KG1 (cell line): ENCODE measurements at places on chromosomes 12 and 14.

DNA sequence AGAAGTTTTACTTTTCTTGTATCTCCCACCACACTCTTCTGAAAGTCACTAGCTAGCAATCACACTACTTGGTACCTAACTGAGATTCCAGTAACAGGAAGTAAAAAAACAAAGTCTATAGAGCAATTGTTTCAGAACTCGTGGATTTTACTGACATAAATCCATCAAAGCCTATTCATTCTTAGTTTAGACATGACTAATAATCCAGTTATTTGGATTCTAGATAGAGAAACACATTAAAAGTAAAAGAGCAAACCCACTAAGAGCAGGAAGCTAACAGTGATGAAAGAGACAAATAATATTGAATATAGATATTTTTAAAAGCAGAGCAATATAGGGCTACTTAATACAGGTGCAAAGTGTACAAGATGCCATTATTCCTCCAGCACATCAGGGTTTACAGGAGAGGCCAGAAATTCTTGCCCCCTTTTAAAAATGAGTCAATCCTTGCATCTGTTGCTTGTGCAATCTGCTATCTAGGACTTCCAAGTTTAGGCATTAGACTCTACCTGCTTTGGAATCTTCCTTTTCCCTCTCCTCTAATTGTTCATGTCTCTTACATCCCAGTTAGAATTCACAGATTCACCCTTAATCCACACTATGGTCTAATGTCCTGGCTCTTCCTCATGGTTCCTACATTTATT lies 6.0 kb downstream of the HEATR5A start:
- no peak for DNase-seq

DNA sequence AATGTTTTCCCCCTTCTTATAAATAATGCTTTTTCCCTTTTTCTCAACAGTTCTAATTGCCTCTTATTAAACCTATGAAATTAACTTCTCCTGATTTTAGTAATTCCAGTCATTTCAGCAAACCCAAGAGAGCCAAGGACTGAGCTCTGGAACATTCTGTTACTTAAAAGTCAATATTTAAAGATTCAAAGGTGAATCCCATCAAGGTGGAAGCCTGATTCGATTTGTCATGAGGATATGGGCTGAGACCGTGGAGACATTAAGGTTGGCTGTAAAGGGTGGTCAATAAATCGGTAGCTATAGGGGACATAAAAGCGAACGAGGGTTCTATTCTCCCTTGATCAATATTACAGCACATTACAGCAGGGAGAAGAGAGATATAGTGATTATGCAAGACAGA lies 66.6 kb upstream of the NELL2 start:
- DNase-seq = no peak

- DNase-seq = no peak
Observed at GRCh38 chr12:84148335-84148734, 764.3 kb downstream of the SLC6A15 start.

GRCh38 chr12:53596920-53597363 lies 29.2 kb downstream of the ATF7 start:
- no peak for DNase-seq

DNA sequence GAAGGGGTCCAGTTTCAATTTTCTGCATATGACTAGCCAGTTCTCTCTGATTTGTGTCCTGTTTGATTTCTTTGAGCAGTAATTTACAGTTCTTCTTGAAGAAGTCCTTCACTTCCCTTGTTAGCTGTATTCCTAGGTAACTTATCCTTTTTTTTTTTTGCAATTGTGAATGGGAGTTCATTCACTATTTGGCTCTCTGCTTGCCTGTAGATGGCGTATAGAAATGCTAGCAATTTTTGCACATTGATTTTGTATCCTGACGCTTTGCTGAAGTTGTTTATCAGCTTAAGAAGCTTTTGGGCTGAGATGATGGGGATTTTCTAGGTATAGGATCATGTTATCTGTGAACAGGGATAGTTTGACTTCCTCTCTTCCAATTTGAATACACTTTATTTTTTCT lies 77.6 kb upstream of the NID2 start:
- no peak for DNase-seq

DNA sequence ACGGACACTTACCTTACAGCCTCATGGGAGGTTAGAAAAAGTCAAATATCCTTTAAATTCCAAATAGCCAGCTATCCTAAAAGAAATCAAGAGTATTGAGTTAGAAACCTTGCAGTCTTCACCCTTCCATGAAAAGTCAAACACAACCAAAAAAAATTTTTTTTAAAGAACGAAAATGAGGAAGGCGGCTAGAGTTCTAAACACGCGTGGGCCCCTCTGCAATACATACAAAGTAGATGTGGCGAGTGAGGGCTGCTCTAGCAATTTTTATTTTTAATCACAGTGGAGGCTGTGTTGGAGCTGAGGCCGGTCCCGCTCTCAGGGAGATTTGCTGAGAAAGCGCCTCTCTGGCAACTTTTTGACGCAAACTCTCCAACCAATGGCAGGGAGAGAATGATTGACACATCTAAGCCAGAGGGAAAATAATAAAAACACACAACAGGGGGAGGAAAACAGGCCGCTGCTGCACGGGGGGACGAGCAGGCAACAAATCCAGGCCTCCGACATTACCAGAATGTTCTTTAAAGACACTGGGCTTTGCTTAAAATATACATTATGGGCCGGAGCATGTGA lies at the start of gene OTX2:
TSS of gene OTX2 (minus strand) at position 333 of the 573 bp plus-strand sequence. CDS start 5,023 bp downstream, outside the sequence.
- no peak for DNase-seq

- DNase-seq = no peak
Observed at GRCh38 chr12:125742413-125742812, 677.2 kb downstream of the AACS start.

DNA sequence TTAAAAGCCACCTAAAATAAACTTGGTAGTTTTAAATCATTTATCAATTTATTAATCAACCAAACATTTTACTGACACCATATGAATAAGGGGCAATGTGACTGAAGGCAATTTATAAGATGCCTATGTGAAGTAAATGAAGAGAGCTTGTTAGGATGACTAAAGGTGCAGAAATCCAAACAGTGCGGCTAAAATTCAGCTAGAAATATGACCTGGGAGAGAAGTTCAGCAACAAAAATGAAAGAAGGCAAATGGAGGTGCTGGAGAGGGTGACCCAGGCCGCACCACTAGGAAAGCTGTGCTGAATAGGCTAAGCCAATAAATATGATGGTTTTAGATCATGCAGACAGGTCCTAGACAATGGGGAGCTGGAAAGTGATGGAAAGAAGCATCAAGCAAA lies 403.7 kb downstream of the BTG1 start:
- no peak for DNase-seq

GRCh38 chr12:1797011-1797901 lies 23.1 kb upstream of the LRTM2 start:
- DNase-seq = no peak

- DNase-seq = no peak
Observed at GRCh38 chr12:80490329-80490728, 46.3 kb downstream of the PTPRQ start.

DNA sequence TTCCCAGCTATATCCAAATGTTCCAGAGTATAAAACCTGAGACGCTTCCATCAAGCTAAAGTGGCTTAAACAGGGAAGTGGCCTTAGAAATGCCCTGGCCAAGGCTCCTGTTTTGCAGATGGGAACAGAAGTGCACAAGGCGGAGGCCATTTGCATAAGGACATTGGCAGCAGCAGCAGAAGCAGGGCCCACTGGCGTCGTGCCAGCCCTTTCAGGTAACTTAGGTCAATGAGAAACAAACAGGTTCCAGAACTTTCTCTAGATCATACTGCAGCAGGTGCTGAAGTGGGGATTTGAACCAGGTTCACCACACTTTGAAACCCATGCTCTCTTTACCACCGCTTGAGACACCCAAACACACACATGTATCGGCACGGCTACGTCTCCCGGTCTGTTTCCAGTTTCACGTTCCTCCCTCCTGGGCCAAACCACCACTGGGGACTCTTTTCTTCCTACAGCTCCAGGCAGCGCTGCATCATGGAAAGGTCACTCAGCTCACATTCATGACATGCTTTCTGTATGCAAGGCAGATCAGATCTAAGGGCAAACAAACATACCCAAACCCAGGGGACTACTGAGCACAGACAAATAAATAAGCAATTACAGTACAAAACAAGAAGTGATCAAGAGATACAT lies 46.0 kb upstream of the PLEKHG6 start:
- DNase-seq = no peak
